ENCODE measurements at places on chromosomes 12 and 14.

DNA sequence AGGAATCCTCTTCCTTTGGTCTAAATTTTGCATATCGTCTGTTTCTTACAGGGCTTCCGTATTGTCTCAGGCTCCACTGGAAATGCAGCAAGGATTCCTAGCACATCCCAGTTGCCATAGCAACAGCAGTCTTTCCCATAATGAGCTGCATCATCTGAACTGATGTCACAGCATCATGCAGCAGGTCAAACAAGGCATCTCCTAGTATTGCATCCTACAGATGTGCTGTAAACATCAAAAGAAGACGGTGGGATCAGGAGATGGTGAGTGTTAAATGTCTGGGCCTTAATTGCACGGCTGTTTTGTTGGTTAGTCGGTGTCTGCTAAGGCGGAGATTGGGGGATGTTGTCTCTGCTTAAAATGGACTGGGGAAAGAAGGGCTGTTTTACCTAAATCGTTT is at the start of gene AKAP6:
AKAP6 (plus strand) TSS at position 153 of the 400 bp plus-strand sequence. CDS start 104,196 bp downstream, outside the sequence.
- DNase-seq = peak; percentile 64

- no peak for DNase-seq
Observed at GRCh38 chr14:64683264-64683663, 21.0 kb upstream of the PLEKHG3 start.

- DNase-seq = no peak
Observed at GRCh38 chr12:128008341-128008740, 258.6 kb upstream of the TMEM132C start.

DNA sequence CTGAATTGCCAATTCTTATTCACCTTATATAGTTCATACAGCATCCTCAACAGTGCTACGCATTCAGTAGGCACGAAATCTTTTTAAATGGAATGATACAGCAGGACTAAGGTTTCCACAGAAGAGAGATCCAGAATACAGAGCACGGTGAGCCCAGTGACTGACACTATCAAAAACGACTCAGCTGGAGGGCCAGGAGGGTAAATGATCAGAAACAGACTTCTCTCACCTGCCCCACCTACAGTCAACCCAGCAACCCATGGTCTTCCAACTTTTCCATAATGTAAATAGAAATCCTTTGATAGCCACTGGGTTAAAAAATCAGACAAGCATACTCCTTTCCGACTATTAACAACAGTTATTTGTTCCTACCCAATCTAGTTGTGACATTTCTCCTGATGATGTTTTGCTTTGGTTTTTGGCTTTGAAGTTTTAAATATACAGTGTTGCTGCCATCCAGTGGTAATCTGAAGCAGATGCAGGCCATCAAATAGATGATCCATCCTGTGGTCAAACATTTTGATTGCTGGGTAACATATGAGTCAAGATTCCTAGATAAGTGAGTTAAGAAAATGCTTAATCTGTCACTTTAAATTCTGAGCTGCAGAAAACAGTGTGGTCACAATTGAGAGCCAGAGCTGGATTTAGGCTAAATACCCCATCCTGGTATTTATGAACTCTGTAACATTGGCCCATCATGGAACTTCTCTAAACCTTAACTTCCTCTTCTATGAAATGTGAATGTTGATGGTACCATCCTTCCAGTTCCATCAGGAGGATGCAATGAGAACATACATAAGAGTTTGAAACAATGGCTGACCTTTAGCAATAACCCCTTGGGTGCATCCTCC is 42.0 kb downstream of the GPHB5 start:
- peak; percentile 59 for DNase-seq

GRCh38 chr14:99185436-99186068 is 86.4 kb downstream of the BCL11B start:
- no peak for DNase-seq

- peak; percentile 54 for DNase-seq
Observed at GRCh38 chr12:64566831-64567517, 43.3 kb upstream of the RASSF3 start.

GRCh38 chr14:31000629-31001338 is 24.7 kb upstream of the AP4S1 start:
- peak; percentile 49 for DNase-seq

DNA sequence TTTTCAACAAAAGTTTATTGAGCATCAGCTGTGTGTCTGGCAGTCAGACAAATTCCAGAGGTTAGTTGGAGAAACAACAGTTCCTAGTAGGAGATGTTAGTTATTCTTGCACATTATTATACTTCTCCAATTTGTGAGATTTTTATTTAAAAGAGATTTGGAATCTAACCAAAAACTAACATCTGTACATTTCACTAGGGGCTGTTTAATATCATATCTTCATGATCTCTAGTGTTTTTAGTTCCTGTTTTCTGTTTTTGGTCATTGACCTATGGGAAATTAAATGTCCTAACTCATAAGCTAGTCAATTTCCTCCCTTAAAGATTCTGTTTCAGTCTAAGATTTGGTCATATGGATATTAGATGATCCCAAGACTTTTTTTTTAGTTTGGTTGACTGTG is 34.1 kb upstream of the KLHDC2 start:
- DNase-seq = no peak

- no peak for DNase-seq
Observed at GRCh38 chr12:25578411-25579143, 25.5 kb upstream of the LMNTD1 start.

DNA sequence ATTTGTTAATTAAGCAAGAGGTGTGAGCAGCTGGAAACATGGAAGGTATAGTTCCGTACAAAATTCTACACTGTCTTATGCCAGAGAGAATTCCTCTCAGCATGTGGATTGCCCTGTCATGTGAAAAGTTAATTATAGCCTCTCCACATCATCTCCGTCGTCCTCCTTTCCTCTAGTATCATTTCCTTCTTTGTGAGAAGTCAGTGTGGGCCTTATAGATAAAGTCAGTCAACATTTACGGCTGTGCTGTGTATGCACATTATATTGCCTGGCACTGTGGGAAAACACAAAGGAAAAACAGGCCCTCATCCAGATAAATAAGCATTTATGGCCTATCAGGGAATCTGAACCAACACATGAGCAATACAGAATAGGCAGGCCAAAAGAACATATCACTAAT is 236.6 kb downstream of the SEC23A start:
- no peak for DNase-seq

GRCh38 chr14:65352964-65353530 is 59.5 kb upstream of the FUT8 start:
- DNase-seq = no peak

DNA sequence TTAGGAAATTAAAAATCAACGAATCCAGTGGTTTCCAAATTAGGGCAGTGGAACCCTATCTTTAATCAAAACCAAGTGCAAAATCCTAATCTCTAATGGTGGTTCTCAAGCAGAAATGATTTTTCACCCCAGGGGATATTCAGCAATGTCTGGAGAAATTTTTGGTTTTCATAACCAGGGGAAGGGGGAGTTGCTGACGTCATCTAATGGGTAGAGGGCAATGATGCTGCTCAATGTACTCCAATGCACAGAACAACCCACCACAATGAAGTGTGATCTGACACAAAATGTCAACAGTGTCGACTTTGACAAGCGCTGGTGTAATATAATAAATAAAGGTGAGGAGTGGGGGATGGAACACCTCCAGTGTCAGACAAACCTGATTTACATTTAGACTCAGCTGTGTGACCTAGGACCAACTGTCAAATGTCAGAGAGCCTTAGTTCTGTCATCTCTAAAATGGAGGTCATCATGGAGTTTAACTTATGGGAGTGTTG is 81.5 kb downstream of the CMKLR1 start:
- DNase-seq = no peak

DNA sequence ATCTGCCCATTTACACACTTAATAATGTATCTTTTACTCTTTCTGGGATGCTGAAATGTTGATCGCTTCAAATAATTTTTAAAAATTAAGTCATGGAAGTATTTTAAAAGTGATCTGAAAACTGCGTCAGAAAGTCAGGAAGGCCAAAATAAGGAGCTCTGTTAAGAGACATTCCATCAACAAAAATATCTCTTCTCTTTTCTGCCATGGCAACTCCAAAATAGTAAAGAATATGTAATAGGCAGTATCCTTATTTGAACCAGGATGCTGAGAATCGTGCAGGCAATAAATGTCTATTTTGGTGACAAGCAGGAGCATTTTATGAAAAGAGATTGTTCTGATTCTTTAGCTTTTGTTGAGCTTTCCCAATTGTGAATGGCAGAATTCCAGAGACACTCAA is 81.8 kb upstream of the PPP1R12A start:
- DNase-seq = no peak

GRCh38 chr12:58470266-58471010 is 449.9 kb downstream of the LRIG3 start:
- no peak for DNase-seq

DNA sequence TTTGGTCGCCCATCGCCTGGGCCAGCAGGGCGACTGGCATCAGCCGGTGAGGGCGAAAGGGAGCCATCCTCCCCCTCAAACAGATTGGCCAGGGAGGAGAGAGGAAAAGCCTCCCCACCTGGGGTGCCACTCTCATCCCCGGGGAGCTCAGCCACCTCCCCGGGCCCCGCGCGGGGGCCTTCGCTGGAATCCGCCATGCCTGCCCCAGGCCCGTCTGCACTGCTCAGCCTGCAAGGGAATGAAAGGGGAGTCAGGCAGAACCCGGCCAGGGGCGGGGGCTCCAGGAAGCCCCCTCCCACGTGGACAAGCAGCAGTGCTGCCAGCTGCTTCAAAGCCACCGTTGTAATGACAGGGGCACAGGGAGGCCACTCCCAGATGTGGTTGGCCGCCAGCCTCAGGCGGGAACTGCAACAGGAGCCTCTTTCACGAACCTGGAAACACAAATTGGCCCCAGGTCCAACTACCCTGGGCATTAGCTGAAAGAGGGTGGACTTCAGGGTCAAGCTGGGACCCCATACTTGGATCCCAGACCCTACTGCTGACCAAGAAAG is 18.5 kb downstream of the TRPV4 start:
- DNase-seq = no peak

DNA sequence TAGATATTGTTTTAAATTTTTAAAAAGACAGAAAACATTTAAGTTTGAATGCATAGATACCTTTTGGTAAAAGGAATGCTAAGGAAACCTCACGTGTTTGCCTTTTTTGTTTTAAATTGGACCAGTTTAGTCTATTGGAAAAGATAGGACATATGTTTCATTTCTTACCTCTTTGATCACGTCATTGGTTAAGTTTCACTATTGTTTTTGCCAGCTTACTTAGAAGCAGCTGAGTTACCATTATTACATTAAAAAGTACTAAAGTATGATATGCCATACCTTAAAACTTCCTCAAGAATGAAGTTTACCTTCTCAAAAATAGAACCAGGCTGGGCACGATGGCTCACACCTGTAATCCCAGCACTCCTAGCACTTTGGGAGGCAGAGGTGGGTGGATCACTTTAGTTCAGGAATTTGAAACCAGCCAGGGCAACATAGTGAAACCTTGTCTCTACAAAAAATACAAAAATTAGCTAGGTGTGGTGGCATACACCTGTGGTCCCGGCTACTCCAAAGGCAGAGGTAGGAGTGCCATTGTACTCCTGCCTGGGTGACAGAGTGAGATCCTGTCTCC is 54.4 kb downstream of the SRGAP1 start:
- DNase-seq = no peak

- DNase-seq = no peak
Observed at GRCh38 chr12:24822121-24822899, 126.6 kb downstream of the BCAT1 start.

GRCh38 chr12:28552251-28552970 is 362.2 kb downstream of the CCDC91 start:
- DNase-seq = no peak

DNA sequence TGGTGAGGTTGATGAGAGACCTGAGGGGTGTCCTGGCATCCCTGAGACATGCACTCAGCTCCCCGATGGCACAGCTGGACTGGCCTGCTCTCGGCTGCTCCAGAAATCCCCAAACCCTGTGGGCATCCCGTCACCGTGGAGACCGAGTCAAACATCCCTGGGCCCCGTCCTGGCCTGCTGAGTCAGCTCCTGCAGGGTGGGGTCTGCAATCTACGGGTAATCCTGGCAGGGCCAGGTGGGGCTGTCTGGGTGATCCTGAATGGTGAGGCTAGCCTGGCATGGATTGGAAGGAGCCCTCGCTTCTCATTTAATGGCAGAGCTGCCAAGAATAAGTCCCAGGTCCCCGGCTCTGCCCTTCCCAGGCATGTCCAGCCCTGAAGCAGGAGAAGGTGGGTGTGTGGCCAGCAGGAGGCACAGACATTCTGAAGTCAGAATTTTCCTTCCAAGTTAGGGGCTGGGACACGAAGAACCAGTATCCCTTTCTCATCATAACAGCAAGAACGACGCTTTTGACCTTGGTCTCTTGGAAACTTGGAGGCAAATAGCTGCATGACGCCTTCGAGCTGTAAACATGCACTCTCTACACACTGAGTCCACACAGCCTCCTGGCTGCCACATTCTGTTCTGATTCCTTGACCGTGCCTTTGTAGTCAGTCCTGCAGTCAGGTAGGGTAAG is 17.7 kb upstream of the SERPINA4 start:
- no peak for DNase-seq

- DNase-seq = no peak
Observed at GRCh38 chr12:104975587-104976343, 10.4 kb upstream of the NOPCHAP1 start.

GRCh38 chr14:103527408-103528145 is 1.4 kb upstream of the TRMT61A start:
- DNase-seq = no peak

- DNase-seq = no peak
Observed at GRCh38 chr12:119375883-119376190, 41.3 kb downstream of the CCDC60 start.

DNA sequence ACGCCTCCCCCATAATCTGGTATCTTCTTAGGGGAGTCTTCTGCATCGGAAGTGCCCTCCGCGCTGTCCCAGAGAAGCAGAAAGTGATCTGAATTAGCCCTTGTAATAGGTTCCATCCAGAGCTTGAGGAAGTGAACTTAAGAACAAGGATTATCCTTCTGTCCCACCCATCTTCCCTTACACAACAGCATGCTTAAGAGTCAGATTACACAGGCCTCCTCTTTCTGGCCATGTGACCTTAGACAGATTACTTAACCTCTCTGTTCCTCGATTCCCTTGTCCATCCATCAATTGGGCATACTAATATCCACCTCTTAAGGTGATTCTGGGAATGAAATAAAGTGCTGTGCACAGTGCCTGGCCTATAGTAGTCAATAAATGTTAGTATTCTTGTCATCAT is 11.4 kb downstream of the CABP1 start:
- DNase-seq = no peak

- DNase-seq = peak; percentile 10
Observed at GRCh38 chr12:42638697-42639096, 49.2 kb upstream of the PRICKLE1 start.

- DNase-seq = no peak
Observed at GRCh38 chr14:77104393-77104792, 6.3 kb downstream of the CIPC start.

GRCh38 chr14:95489214-95490137 is 27.0 kb downstream of the SYNE3 start:
- no peak for DNase-seq
